ENCODE measurements at places on chromosomes 2 and 18.
A peak's percentile ranks its signal among the peaks of the same experiment; 100 is the strongest.

GRCh38 chr2:126518196-126518595 lies 137.8 kb upstream of the GYPC start:
- no peak for DNase-seq

GRCh38 chr2:105888625-105889024 lies 143.9 kb downstream of the NCK2 start:
- DNase-seq: peak; percentile 9

- DNase-seq: peak; percentile 55
Measured at GRCh38 chr18:46660957-46661749, 4.1 kb upstream of the LOXHD1 start.

- no peak for DNase-seq
Measured at GRCh38 chr2:11984316-11985158, 238.1 kb downstream of the LPIN1 start.

- peak; percentile 95 for DNase-seq
Measured at GRCh38 chr2:135164431-135164830, 112.3 kb downstream of the RAB3GAP1 start.

DNA sequence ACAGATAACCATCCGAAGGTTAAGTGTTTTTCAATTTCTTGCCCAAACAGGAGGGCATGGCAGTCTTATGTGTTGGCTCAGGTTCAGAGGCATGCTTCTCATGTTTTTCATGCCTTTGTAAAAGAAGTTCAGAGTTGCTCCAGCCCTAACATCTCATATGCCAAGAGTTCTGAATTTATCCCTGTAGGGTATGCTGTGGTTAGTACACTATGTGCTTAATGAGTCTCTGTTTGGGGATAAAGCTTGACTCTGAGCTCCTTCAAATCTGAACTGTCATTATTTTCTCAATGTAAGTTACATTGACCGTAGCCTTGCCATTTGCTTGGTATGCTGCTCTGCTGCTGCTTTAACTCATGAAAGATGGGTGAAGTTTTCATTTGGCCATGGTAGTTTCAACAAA lies 67.9 kb upstream of the PNPT1 start:
- peak; percentile 55 for DNase-seq

GRCh38 chr2:148993351-148993750 lies 45.1 kb upstream of the LYPD6B start:
- DNase-seq: no peak

GRCh38 chr2:20884829-20885228 lies 61.9 kb upstream of the LDAH start:
- DNase-seq: no peak

GRCh38 chr2:45205985-45206384 lies 196.7 kb upstream of the SIX2 start:
- DNase-seq: no peak

DNA sequence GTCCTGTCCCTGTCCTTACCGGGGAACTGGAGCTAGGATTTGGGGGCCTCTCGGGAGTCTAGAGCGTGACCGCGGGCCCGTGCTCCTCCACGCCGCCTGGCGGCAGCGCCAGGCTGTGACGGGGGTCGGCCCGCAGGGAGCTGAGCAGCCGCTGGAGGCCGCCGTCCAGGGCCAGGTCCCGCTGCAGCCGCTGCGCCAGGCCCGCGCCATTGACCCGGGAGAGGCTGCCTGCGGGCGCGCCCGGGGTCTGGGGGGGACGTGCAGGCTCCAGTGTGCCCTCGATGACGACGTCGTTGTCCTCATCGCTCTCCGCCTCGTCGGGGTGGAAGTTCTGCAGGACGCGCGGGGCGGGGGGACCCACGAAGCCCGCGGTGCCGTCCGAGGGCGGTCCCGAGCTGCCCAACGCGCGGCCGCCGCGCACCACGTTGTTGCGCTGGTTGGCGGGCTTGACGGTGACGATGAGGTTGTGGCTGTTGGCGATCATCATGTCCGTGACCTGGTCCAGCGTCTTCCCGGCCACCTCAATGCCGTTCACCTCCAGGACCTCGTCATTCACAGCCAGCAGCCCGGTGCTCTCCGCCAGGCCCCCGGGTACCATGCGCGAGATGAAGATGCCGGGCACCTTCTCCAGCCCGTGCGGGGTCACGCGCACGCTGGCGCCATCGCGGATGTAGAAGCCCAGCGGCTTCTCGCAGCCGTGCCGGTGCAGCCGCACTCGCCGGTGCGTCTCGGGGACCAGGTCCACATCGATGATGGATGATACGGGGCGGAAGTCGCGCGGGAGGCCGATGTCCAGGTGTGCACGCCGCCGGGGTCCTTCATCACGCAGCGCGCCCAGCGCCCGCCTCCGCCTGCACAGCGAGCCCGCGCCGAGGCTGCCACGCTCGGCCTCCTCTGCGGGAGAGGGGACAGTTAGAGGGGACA lies 50.9 kb downstream of the ADNP2 start:
- DNase-seq: peak; percentile 20

Measured in GM23248 (cell line).